ENCODE measurements at places on chromosomes 3 and 15.

- DNase-seq, result no peak
Observed at GRCh38 chr3:127849368-127849767, 27.1 kb upstream of the MGLL start.

GRCh38 chr15:36399276-36399675 lies 180.2 kb upstream of the CDIN1 start:
- DNase-seq, result no peak

- no peak for DNase-seq
Observed at GRCh38 chr15:93382200-93382820, 293.3 kb upstream of the RGMA start.

DNA sequence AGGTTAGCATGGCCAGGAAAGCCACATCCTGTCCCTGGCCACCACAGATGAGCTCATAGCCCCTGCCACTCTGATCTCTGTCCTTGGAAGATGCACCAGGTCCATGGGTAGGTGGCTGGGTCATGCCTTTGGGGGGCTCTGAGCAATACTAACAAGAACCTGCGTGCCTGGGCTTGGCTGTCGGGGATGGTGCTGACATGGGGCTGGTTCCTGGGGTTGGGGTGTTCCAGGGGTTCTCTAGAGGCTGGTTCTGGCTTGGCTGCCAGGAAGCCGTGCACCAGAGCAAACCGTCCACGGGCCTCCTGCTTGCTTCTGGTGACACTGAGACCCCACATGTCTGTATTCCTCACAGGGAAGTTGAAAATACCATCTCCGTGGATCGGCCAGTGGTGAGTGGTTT lies 44.1 kb downstream of the CAPN3 start:
- DNase-seq, result no peak

DNA sequence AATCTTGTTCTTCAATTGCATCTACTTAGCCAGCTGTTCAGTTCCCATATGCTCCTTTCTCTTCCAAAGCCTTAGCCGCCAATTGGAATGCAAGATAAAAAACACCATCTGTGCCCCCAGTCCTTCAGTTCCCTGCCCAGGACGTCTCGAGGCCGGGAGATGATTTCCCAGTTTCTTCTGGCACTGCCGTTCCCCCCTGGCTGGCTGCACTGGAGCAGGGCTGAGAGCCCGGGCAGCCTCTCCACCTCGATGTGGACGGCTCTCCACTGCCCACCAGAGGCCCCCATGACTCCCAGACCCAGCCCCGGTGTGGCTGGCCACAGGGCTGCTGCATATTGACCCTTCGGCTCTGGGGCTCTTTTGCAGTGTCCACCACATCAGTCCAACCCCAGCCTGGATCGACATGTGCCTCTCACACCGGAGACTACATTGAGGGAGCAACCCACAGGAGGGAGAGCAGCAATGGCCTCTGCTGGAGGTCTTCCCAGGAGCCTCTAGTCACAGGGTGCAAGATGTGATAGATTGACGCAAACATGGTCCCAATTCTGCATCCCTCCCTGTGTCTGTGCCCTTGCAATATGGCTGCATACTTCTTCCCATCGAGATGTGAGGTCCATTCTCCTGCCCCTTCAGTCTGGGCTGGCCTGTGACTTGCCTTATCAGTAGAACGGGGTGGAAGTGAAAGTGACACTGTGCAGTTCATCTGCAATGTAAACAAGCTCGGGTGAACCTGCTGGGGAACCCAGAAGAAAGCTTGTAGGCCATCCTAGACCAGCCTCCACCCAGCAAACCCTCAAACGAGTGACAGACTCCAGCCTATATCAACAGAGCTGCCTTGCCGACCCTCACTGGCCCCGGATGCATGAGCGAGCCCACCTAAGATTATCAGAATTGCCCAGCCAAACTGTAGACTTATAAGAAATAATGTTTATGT lies 52.3 kb upstream of the PRR20G start:
- DNase-seq, result no peak

- peak; percentile 29 for DNase-seq
Observed at GRCh38 chr3:632571-633170, 436.1 kb downstream of the CHL1 start.

DNA sequence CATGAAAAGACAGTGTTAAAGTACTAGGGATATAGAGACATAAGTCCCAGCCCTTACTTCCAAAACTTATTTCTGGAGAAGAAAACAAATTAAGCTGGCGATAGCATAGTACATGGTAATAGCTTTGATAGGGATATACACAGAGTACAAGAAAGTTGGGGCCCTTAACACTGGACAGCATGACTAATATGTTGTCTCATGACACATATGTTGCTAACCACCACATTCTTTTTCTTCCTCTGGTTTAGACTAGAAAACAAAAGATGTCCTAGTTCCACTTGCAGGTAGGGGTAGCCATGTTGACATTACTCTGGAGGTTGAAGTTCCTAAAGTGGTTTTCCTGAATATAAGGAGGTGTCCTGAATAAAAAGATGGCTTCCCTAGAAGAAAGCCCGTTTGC lies 75.3 kb downstream of the RFX7 start:
- DNase-seq, result no peak

- no peak for DNase-seq
Observed at GRCh38 chr3:31953091-31953490, 28.0 kb downstream of the OSBPL10 start.

GRCh38 chr15:80733460-80733859 lies 38.4 kb downstream of the ABHD17C start:
- no peak for DNase-seq

DNA sequence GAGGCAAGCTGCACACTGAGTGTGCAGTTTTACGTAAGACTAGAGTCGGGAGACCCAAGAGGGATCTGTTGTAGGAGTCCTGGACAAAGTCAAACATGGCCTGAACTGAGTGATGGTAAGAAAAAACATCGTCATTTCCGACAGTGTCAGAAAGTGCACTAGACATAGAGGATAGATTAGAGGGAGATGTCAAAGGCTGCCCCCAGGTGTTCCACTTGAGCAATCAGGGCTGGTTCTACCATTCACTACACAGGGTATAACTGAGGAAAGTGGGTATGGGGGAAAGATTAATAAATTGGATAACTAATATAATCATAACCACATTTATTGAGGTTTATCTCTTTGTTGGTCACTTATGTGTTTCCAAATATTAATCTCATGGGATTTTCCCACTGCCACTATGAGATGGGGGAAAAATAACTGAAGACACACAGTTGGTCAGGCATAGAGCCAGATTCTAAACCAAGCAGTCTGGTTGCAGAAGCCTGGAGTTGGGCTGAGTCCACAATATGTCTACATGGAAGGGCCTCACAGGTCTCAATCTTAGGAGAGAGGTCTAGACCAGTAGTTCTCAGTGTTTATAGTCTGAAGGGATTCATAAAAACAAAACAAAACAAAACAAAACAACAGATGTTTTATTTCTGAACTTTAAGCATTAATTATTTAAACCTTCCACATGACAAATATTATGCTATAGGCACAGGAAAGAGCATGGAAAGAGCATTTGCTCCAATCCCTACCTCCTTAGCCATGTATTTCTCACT lies 766.5 kb downstream of the NTRK3 start:
- no peak for DNase-seq

- no peak for DNase-seq
Observed at GRCh38 chr3:147851062-147851461, 441.9 kb downstream of the ZIC1 start.

- no peak for DNase-seq
Observed at GRCh38 chr3:194312743-194313281, 38.3 kb downstream of the CPN2 start.

DNA sequence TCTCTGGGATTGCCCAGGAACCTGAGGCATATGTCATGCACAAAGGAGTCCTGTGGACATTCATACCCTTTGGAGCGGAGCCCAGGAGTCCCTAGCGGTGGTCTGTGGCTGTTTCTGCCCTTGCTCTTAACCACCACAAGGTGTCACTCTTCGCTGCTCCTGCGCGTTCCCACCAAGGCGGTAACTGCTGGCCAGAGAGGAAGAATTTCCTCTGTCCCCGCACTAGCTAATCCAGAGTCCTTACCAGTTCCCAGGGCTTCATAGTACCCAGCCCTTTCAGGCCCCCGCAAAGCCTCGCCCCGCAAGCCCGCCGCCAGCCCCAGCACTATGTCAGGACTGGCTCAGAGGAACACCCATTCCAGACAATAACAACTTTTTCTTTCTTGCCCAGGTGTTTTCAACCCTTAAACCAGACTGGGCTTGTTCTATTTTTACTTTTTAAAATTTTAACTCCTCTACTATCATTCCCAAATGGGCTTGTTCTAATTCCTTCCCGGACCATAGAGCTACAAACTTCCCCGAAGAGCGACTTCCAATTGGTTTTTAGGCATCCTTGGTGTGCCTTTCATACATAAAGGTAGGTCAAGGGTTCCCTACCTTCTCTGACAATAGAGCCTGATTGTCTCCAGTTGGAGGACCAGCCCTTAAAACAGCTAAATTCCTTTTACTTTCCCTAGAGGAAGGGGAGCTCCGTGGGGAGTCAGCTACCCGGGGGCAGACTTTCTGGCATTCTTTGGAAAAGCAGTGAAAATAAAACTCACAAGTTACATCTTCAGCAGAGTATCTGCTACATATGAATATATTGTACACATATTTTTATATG lies 31.8 kb upstream of the ZNF774 start:
- DNase-seq, result peak; percentile 54

DNA sequence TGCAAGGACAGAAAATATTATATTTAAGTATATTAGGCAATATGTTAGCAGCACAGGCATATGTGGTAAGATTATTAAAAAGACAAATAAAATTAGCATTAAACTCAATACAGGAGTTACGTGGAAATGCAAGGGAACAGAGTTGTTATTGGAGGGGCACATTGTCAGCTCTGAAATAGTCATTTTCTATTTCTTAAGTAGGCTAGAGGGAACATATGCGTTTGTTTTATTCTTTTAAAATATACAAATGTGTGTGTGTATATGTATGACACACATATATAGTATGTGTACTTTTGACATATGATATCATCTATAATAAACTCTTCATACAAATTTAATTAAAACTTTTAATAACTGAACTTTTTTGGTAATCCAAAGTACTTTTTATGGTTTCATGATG lies 22.8 kb upstream of the VEPH1 start:
- DNase-seq, result no peak

DNA sequence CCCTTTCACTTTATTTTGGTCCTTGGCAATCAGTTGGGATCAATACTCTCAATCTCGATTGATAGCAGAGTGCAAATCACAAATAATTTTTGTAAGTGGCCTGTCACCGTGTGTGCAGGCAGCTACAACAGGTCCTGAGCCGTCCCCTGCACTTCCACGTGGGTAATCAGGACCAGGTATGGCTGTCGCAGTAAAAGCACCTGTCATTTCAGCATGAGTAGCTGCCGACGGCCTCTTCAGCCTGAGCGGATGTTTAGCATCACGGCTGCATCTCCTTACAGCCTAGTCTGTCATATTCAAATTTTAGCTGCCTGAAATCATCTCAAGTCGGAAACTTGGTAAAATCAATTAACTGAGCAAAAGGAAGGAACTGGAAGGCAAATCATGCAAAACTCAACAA lies 53.0 kb upstream of the FOXP1 start:
- no peak for DNase-seq

GRCh38 chr3:125394406-125394805 lies 19.3 kb upstream of the ZNF148 start:
- DNase-seq, result no peak

Data from NCI-H1105 (cell line).